ENCODE measurements at places on chromosomes 1 and 21.

DNA sequence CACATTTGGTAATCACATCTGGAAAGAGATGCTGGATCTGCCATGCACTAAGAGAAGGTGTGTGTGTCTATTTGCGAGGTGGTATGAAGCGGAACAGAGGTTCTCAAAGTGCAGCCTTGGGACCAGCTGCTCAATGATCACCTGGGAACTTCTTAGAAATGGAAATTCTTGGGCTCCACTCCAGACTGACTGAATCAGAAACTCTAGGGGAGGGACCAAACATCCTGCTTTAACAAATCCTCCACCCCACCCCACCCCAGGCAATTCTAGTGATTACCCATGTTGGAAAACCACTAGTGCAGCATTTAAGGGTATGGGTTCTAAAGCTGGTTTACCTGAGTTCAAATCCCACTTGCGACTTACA lies 143.9 kb upstream of the JUN start:
- DNase-seq = no peak

DNA sequence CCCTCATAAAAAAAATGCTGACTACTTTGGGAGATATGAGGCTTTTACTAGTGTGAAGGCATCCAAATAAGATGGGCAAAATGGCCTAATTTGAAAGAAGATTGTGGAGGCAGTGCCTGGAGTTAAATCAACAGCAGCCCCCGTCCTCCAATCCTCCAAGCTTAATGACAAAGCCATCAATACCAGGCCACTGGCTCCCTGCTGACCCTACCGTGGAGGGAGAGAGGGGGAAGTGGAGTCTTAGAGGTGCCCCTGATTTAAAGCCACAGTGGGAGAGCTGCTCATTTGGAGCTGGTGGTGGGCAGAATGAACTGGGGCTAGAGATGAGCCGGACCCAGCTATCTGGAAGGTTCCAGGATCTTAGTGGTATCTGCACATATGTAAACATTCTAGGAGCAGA lies 24.3 kb upstream of the KNCN start:
- DNase-seq = no peak

DNA sequence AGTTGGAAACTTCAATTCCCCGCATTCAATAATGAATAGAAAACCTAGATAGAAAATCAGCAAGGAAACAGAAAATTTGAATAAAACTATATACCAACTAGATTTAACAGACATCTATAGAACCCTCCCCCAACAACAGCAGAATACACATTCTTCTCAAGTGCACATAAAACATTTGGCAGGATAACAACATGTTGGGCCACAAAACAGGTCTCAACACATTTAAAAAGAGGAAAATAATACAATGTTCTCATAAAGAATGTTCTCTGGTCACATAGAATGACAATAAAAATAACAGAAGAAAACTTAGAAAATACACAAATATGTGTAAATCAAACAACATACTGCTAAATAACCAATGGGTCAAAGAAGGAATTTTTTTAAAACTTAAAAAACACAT lies 24.9 kb downstream of the ITGB3BP start:
- no peak for DNase-seq

GRCh38 chr1:222663431-222663934 lies 45.6 kb downstream of the MIA3 start:
- DNase-seq = no peak

- no peak for DNase-seq
Measured at GRCh38 chr1:37134599-37134998, 100.3 kb upstream of the GRIK3 start.

Measured in activated effector memory CD4-positive, alpha-beta T cell treated with anti-CD3 and anti-CD28 coated beads, Interleukin-2, amount 50 U/mL, for 16 hours (primary cell).